ENCODE measurements at places on chromosomes 4 and X.

GRCh38 chr4:108596344-108596743 is 24.0 kb upstream of the RPL34 start:
- no peak for DNase-seq

DNA sequence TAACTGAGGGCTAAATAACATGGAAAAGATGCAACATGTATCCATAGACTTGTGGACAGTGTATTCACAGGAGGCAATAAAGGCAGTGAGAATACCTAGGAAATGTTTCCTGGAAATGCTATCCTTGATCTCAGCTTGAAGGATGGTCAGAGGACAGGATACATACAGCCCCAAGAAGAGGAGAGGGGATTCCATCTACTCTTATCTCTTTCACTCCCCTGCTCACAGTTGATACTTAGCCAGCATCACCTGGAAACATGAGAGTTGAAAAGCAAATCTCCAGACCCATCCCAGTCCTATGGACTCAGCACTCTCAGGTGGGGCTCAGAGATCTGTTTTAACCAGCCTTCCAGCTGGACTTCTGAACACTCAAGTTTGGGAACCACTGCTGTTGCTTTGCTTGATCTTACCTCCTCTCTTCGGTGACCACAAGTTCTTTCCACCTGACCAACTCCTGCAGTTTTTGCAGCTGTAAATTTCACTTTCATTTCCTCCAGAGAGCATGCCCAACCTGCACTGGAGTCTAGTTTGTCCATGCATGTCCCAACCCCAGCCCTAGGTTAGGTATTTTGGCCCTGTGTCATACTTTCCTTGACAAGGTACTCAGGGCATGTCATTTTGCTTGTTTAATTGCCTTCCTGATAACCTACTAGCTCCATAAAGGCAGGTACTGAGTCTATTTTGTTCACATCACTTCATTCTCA is 10.4 kb downstream of the RELL1 start:
- DNase-seq, result no peak

- DNase-seq, result no peak
These were observed 64.8 kb downstream of the TSC22D3 start for GRCh38 chrX:107710617-107711391.

- no peak for DNase-seq
These were observed 37.8 kb downstream of the SEPTIN6 start for GRCh38 chrX:119655125-119655524.

GRCh38 chr4:17033768-17034181 is 135.3 kb upstream of the LDB2 start:
- DNase-seq, result no peak

GRCh38 chr4:61220556-61220955 is 20.4 kb downstream of the ADGRL3 start:
- no peak for DNase-seq

- no peak for DNase-seq
These were observed 648.8 kb downstream of the IQCM start for GRCh38 chr4:149166876-149167275.

- DNase-seq, result no peak
These were observed 65.3 kb downstream of the EGF start for GRCh38 chr4:109977854-109978501.

- DNase-seq, result no peak
These were observed 10.4 kb downstream of the PRSS48 start for GRCh38 chr4:151287409-151287808.

DNA sequence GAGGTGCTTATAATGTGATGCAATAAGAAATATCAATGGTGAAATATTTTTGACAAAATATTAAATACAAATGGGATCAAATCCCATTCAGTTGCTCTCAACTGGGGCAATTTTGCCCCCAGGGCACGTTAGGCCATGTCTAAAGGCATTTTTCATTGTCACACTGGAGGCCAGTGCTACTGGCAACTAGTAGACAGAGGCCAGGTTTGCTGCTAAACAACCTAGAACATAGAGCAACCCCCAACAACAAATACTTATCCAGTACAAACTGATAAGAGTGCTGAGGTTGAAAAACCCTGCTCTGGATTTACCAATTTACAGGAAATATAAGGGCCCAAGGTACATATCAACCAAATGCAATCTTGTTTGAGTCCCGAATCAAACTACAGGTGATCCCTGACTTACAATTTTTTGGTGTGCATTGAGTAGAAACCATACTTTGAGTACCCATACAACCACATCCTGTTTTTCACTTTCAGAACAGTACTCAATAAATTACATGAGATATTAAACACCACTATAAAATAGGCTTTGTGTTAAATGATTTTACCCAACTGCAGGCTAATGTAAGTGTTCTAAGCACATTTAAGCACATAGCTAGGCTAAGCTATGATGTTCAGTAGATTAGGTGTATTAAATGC is 237.5 kb downstream of the HNRNPD start:
- DNase-seq, result no peak

DNA sequence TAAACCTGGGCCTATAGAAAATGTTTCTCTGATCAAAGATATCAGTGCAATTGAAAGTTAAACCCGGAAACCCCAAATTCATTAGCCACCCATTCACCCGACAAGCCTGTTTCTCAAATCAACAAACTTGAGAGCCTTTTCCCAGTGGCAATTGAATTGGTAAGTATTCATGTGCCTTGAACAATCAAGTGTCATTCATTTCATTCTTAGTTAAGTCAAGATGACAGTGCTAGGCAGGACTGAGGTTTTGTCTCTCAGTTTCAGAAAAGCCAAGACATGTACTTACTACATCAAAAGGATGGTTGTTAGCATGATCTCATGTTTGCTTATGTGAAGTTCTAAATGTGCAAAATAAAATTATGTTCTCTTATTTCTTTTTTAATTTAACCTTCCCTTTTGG is 32.3 kb downstream of the CC2D2A start:
- DNase-seq, result no peak

DNA sequence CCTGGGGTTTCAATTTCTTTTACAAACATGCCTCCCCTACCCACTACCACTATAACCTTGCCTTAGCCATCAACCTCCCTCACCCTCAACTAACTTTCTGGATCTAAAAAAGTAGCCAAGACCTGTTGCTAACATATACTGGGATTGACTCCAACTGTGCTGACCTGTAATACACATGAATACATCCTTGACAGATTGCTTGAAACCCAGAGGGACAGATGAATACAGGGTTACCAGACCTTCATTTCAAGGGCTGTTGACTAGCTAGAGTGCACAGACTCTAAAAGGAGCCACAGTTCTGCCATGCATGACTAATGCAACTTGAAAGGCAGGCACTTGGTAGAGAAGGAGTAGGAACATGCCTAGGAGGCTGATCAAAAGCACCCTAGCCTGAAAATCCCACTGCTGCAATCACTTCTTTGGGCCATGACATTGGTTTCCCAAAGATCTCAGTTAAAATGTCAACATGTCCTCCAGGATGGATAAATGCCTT is 121.0 kb downstream of the PCDH19 start:
- no peak for DNase-seq

DNA sequence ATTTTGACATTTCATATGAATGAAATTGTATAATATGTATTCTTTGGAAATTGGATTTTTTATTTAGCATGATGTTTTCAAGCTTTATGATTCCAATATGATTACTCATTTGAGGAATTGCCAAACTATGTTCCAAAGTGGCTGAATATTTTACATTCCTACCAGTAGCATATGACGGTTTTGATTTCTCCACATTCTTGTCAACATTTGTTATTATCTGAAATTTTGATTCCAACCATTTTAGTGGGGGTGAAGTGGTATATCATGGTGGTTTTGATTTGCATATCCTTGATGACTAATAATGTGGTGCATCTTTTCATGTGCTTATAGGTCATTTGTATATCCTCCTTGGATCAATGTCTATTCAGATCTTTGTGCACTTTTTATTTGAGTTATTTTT is 2.6 kb upstream of the BEX1 start:
- no peak for DNase-seq

DNA sequence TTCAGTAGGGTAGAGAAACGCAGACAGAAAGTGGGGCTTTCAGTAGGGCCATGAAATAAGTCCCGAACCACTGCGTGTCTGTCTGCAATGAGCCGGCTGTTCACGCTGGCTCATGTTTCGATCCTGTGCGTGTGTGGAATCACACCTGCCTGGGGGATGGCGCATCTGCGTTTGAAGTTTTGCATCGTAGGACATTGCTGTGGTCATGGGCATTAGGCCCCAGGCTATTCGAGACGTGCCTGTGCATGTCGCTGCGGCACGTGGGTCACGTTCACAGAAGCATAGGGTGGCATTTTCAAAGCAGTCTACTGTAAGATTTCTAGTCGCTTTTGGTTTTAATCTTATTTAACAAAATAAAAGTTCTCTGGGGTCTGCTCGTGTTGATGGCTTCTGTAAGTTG is 25.5 kb upstream of the HGFAC start:
- DNase-seq, result no peak

DNA sequence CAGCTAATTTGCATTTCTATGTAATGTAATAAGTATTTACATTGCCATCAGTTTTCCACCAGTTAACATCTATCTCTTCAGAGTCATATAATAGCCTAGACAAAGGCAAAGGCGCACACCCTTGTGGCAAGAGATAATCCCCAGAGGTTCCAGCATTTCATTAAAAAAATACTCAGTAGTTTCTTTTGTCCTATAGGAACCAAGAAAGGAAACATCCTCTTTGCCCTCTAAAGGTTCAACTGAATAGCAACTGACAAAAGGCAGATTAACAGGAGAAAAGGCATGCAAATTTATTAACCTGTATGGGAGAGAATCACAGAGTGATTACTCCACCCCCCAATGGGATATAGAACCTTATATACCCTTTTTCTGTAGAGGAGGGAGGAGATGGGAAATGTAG is 48.4 kb downstream of the MAGEB17 start:
- no peak for DNase-seq

- no peak for DNase-seq
These were observed 383.6 kb downstream of the ADGRL3 start for GRCh38 chr4:61583696-61584095.

GRCh38 chrX:124467202-124467601 is 120.8 kb downstream of the SH2D1A start:
- no peak for DNase-seq

DNA sequence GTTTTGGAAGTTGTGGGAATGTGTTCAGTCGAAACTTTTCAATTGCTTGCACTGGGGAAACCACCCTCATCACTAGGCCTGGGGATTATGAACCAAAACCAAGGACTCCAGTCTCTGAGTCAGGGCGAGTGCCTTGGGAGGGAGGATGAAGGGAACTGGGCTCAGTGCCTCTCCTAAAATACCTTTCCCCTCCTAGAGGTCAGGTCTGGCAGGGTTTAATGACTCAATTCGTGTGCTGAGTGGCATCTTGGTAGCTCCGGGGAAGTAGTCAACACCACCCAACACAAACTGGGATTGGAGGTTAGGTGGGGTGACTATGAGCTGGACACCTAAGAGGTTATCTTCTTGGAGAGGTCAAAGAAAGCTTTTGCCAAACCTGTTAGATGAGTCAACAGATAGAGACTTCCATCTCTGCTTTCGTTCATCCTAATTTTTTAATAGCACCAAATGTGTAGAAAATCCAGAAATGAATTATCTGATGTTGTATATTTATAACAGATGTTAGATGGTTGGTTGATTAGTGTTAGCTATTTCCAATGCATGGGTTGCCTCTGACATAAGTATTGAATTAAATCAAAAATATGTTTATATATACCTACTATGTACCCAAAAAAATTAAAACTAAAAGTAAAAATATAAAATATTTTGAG is 202.8 kb downstream of the SHROOM3 start:
- no peak for DNase-seq

DNA sequence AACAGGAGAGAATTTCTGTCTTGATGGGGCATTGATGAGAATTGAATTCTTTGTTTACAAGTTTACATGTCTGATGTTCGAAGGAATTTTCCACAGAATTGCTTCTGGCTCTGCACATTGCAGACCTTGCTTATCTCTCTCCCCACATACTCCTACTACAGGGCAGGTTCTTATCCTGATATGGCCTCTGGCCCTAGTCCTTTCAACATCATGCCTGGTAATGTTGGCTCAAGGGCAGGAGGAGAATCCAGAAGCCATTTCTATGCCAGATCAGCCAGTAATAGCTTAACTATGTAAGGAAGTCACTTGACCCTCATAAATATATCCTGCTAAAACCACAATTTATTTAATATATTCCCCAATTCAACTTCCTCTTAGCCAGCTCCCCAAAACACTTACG is 24.3 kb upstream of the TSPAN5 start:
- no peak for DNase-seq

DNA sequence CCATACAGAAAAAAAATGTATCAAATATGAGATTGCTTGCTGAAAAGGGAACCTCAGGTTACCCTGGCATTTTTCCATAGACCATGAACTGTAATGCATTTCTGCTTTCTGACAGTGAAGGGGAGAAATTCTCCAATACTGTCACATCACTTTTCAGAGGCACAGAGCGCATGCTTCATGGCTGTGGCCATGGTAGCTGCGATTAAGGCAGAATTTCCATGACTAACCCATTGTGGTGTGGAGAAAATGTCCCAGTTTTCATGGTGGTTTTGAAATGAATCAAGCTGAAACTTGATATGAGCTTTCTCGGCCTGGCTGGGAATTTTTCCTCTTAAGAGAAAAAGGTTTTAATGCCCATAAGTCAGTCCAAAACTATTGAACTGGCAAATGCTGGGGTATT is 39.5 kb upstream of the MAP3K15 start:
- DNase-seq, result no peak

GRCh38 chrX:145178268-145178667 is 69.0 kb upstream of the SPANXN1 start:
- DNase-seq, result no peak

DNA sequence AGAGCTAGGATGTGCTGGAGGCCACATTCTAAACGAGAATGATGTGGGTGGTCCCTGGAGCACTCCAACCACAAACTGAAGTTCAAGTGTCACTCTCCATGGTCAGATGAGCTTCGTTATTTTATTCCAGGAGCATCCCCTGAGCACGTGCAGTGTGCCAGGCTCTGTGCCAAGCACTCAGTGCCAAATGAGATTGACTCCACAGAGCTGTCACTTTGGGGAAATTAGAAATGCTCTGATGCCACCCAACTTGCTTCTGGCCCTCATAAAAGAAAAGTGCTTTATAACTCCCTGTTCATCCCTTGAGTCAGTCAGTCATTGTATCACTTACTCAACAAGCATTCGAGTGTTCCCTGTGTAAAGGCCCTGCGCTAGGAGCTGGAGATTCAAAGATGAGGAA is 91.2 kb downstream of the RTL5 start:
- DNase-seq, result no peak

GRCh38 chrX:146264763-146265375 is 447.2 kb downstream of the SLITRK2 start:
- DNase-seq, result no peak
